ENCODE measurements at places on chromosomes 3 and 15.

DNA sequence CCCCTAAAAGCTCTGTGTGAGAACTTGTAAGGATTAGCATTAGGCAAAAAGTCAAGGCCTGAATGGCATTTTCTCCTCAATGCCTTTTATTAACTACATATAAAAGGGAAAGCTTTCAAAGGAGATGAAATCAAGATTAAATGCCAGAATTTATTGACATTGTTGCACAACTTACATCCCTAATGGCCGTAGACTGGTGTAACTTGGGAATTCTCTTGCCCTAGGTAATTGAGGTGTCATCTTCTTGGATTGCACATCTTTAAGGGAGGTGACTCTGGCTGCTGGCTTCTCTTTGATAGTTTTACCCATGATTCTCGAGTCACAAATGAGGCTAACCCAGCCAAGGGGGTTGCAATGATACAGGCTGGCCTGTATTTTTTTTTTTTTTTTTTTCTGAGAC, 249.1 kb downstream of the TBL1XR1 start:
- no peak for DNase-seq

- DNase-seq: no peak
Observed at GRCh38 chr3:62571916-62572315, 198.6 kb upstream of the FEZF2 start.

DNA sequence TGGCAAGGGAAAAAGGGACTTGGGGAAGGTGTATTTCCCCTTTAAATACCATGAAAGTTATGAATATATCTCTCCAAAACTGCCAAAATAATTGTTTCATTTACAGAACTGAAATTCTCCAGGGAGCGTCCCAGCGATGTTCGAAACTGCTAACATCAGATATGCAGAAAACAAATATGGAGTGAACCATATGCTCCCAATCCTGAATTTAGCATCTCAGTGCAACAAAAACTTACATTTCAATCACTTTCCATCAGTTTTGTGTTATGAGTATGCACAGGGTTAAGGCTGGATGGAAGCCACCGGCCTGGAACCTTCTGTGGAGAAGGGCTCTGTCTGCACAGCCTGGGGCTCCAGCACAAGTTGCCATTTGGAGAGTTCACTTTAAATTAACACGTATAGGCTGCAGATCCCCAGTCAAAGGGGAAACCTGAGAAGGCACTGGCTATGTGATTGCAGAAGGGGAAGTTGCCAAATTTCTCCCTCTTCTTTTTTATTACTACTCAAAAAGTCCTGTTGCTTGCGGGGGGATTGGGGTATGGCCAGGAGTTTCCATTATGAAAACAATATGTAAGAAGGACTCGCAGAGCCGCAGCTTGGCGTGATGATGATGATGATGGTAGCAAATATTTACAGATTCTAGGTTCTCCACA, 56.9 kb upstream of the FOXP1 start:
- no peak for DNase-seq

DNA sequence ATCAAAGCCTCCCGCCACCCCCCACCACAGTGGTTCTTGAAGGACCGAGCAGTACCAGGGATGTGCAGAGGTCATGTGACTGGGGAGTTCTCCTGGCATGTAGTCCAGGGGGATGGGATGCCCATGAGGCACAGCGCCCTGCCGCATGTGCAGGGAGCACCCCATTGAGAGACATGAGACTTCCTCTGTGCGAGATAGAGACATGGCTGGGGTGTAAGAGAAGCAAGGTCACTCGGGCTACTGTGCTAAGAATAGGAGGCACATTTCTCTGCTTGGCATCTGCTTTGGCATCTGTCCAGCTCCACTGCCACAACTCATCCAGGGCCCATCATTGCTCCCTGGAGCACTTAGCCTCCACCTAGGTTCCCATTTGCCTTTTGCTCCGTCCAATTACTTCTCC, 2.4 kb upstream of the CYP1A1 start:
- no peak for DNase-seq

- no peak for DNase-seq
Observed at GRCh38 chr15:34709866-34710265, 44.9 kb downstream of the GJD2 start.

DNA sequence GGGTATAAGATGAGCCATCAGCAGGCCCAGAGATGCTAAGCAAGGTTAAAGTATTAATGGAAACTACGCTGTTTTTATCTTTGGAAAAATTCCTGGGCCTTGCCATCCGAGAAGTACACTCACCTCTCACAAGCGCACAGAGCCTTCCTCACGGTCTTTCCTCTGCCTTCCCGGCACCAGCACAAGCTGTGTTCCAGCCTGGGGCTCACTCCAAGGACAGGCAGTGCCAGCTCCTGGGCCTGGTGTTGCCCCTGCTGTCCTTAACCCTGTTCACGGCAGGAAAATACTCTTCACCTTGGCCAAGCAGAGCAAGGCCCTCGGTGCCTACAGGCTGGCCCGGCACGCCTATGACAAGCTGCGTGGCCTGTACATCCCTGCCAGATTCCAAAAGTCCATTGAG, 14.3 kb upstream of the RHO start:
- DNase-seq: no peak

DNA sequence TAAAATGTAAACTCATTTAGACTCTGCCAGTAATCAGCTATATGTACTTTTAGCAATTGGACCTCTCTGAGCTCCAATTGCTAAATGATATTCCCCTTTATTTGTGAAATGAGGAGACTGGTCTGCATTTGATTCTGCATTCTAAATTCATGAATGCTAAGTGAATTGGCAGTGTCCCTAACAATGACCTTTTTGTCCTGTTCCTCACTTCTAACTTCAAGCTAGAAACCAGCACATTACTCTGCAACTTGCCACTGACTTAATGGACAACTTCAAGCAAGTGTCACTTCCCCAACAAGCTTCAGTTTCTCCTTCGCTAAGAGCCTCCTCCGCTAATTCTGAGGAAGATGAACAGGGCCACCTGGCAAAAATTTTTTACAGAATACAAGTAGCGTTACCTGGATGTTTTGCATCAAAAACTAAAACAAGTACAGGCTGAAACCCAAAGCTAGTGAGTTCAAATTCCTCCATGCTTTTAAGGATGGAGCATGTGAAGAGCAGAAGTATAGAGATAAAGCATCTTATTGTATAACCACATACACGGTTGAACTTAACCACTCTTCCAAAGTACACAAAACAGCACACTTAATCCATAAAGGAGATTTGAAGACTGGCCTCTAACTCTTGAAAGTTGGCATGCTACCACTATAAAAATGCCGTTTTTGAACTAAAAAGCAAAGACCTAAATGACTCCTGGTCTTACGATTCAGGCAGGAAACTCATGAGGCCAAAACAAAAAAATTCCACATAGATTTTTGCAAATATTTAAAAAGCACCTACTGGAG, 207.6 kb downstream of the MAGI1 start:
- no peak for DNase-seq

DNA sequence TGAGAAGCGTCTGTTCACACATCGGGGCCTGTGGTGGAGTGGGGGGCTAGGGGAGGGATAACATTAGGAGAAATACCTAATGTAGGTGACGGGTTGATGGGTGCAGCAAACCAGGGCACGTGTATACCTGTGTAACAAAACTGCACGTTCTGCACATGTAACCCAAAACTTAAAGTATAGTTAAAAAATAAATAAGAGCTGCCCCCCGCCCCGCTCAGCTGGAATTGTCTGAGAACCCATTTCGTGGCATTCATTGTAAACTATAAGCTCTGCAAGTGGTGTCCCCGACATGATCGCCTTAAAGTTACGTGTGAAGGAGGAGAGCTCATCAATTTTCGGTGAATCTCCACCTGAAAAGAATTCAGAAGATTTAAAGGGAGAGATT, 7.3 kb upstream of the LIPH start:
- no peak for DNase-seq

DNA sequence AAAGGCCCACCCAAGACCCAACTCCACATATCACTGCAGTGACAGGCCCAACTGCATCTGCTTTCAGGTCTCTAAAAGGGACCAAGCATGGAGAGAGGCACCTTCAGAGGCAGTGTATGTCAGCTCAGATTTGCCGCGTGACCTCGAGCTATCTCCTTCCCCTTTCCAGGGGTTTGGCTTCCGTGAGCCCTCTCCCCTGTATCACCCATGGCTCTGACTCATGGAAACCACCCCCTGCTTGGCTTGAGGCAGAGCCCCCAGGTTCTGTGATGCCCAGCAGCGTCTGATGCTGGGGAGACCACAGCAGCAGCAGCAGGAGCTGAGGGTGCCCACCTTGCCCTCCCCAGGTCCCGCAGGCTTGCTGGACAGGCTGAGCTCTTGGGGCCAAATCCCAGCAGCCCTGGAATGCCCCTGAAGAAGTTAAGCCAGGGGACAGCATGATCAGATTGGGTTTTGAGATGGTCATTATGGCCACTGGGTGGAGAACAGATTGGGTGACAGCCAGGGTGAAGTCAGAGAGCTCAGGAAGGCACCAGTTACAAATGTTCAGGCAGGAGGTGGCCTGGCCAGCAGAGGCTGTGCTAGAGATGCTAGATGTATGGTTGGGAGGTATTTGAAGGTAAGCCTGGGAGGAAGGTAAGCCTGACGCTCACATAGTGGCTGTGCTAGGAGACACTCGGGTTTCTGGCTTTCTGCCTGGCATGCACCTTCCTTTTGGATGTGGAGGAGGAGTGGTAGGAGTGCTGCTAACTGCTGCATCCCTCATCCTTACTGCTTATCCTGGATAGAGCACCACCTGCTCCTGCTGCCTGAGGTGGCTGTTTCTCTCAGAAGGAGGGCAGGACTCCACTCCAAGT, 42.9 kb downstream of the FGD5 start:
- DNase-seq: no peak

DNA sequence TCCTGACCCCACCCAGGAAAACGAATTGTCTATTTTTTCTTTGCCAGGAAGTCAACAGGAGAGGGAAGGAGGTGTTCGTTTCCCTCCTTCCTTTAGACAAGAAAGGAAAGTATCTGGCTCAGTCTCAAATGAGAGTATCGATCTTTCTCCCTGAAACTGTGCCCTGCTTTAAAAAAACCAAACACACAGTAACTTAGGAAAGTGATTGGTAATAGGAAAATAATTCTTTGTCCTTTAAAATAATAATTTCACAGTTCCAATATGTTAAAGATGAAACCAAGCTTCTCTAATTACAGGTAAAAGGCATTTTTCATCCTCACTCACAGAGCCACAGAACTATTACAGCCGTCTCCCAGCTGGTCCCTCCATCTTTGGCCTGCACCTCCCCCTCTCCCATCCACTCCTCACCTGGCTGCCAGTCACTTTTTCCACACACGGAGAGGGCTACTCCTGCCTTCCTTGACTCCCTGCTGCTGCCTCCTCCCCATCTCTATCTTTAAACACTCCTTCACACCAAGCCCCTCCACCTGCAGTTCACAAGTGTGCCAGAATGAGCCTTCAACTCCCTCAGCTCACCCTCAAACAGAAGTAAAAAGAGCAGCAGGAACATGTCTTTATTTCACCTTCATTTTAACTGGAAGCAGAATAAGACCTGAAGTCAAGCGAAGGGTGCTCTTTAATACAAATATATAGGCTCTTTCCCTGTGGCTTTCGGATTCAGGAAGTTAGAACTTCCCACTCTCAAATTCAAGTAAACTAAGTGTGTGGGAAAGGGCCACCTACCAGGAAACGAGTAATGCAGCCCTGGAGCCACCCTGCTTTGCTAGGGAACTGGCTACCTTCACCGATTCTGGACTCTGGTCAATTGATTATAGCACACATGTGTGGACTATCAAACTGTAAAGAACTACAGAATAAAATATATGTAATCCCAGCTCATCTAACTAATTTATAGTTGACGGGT, 116.4 kb downstream of the SENP2 start:
- DNase-seq: no peak

- peak; percentile 98 for DNase-seq
Observed at GRCh38 chr3:194364652-194365434, 4.7 kb downstream of the LRRC15 start.

GRCh38 chr15:80559320-80559693, 135.8 kb upstream of the ABHD17C start:
- no peak for DNase-seq

DNA sequence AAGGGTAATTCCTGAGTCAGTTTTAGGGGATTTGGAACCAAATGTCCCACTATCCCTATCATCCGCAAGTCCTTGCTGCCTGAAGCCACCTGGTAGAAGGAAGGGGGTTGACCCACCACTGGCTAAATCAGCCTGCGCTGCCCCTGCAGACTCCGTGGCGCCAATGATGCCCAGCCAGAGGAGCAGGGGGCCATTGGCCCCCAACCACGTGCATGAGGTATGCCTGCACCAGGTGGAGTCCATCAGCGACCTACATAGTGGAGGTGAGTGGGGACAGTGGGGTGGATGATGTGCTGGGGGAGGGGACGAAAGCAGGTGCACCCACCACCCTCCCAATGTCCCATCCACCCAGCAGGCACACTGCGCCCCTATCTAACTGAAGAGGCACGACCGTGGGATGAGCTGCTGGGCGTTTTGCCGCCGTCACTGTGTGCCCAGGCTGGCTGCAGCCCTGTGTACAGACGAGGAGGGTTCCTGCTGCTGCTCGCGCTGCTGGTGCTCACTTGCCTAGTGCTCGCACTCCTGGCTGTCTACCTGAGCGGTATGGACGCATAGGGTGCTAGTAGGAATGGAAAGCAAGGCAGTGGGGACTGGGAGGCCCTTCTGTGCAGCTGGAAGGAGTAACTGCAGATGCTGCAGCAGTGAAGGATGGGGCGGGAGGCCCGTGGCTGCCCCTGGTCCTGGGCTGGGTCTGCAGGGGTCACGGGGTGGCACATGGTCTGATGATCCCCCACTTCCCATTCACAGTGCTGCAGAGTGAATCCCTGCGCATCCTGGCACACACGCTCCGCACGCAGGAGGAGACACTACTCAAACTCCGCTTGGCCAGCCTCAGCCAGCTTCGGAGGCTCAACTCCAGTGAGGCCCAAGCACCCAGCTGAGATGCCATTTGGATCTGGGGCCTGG, 5.7 kb downstream of the IFRD2 start:
- DNase-seq: no peak

DNA sequence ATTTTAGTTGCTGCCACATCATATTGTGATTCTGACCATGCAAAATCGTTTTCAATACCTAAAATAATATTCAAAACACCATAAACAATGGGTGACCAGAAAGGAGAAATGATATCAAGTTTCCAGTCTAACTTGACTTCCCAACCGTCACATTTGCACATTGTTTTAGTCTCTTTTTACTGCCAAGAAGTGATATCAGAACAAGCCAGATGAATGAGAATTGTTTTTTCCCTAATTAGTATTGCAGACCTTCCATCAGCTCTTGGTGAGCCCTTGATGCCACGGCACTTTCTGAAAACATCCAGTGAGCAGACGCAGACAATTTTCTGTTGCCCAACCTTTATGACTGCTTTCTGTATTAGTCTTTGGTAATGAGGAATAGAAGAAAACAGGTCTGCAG, 62.5 kb downstream of the SPATA16 start:
- no peak for DNase-seq

DNA sequence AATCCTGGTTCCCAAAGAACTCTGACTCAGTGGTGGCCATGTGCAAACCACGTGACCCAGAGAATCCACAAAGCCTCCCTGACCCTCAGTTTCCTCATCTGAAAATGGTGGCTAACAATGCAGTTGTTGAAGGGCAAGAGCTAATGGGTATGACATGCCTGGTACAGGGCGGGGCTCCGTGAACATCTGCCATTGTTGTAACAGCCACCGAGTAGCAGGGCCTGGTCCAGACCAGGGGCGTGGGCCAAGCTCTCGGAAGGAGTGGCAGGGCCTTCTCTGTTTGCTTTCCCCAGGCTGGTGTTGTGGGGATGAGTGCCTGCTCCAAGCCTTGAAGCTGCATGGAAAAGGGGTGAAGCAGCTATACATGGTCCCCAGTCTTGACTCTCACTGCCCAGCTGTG, 13.4 kb downstream of the MAPKAPK3 start:
- DNase-seq: no peak
